Activated CD4-positive, alpha-beta T cell treated with anti-CD3 and anti-CD28 coated beads for 48 hours (primary cell): ENCODE measurements at places on chromosomes 11 and 22.

DNA sequence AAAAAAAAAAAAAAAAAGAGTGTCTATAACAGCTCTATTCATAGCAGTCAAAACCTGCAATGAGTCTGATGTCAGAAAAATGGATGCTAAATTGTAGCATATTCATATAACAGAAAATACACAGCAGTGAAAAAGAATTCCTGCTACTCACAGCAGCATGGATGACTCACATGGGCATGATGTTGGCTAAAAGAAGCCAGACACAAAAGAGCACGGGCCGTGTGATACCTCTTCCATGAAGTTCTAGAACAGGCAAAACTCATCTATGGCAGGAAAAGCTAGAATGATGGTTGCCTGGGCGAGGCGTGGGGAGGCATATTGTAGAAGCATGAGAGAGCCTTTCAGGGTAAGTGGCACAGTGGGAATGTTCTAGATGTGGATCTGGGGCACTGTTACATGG is 18.9 kb downstream of the PLAAT3 start:
- no peak for DNase-seq

DNA sequence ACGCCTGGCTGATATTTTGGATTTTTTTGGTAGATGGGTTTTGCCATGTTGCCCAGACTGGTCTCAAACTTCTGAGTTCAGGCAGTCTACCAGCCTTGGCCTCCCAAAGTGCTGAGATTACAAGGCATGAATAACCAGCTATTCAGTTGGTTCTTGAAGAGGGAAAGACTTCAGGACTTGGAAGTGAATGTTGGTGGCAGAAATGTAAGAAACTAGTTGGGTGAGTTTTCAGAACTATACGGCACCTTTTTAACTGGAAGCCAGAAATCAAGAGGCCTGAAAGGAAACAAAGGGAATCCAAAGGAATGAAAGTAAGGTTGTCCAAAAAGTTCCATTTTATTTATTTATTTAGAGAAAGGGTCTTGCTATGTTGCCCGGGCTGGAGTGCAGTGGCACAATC is 2.9 kb downstream of the POGLUT3 start:
- no peak for DNase-seq

- no peak for DNase-seq
Observed at GRCh38 chr22:48218889-48219420, 1456.5 kb downstream of the TBC1D22A start.

- DNase-seq: no peak
Observed at GRCh38 chr11:66676931-66677598, 622 bp downstream of the RBM4B start.

GRCh38 chr11:114293201-114293711 is 2.9 kb upstream of the NNMT start:
- DNase-seq: no peak
